ENCODE measurements at places on chromosomes 16 and 17.
A peak's percentile ranks its signal among the peaks of the same experiment; 100 is the strongest.

GRCh38 chr17:62649570-62649969 lies 22.1 kb downstream of the MRC2 start:
- DNase-seq, result no peak

DNA sequence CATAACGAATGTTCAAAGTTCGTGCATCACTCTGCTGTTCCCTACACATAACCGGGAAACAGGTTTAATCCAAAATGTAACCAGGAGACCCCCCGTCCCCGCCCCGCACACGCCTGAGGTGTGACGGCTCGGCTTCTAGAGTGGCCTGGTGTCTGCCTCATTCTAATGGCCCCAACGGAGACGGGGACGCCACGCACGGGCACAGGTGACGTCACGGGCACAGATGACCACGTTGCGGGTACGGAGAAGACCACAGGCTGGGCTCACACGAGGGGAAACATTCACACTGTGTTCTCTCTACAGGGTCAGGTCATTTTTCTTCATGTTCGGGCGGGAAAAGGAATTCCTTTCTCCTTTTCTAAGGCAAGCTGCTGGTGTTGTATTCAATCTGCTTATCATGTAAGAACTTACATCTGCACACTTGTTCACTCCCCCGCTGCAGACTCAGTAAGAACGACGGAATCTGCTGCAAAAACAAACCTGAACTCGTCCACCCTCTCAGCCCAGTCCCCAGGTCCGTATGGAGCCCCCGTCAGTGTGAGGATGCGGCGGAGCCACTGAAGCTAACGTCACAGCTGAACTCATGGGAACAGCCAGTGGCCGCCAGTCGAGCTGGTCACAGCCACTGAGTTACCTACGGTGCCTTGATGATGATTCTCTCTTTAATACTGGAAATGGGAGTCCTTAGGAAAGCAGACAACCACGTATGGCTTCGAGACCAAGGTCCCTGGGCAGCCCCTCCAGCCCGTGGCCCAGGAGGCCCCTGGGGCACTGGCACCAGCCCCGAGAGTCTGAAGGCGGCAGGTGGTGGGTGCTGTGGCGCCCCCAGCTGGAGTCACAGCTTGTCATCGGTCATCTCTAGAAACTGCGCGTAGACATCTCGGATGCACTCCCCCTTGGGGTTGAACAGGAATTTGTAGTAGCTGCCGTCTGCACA lies 32.9 kb downstream of the WDR45B start:
- DNase-seq, result no peak

GRCh38 chr17:70520447-70520846 lies 351.1 kb downstream of the KCNJ2 start:
- no peak for DNase-seq

GRCh38 chr16:8594149-8594666 lies 3.9 kb upstream of the TMEM114 start:
- DNase-seq, result no peak

DNA sequence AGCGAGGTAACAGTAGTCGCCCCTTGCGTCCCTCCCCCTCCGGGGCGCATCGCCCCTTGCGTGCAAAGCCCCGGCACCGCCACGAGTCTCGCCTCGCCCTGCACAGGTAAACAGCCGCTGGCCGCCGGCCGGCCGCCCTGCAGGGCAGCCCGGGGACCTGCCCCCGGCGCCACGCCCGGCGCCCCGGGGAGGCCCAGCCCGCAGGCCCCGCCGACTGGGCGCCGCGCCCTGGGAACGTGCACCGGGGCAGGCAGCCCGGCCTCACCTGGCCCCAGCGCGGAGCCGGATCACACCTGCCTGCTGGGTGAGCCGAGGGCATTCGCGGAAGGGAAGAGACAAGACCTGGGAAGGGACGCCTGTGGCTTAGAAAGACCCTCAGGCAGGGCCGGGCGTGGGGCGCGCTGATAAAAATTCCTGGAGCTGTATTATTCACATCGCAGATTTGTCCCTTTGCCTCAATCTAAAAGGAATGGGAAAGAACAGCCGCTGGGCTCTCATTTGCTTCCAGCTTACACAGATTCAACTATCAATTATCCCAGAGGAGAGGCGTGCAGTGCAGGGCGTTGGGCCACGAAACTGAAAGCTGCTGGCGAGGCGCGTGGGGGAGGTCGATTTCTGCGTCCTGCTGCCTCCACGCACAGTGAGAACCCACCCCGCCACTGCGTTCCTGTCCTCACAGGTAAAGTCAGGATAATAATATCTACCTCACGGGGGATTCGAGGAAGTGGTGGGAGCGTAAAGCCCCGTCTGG lies 451.9 kb downstream of the SLC39A11 start:
- DNase-seq, result no peak

- no peak for DNase-seq
Observed at GRCh38 chr17:66526827-66527226, 224.4 kb downstream of the PRKCA start.

GRCh38 chr17:77684803-77685798 lies 273.4 kb upstream of the TNRC6C start:
- no peak for DNase-seq

GRCh38 chr17:76672892-76673291 lies 29.3 kb upstream of the ST6GALNAC1 start:
- DNase-seq, result no peak

DNA sequence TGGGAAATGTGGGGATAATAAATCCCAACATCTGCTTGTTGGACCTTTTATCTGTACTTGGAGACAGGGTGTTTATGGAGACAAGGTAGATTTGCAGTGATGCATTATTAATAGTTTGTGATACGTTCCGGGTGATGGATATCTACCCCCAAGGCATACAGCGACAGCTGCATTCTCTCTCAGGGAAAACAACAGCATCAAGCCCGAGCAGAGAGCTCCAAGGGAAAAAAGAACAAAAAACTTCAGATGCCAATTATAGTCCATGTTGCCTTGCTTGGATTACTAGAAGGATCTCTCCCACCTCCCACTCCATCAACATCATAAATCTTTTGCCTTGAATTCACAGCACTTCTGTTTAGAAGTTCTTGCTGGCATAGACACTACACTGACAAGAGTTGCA lies 187.5 kb upstream of the CDH11 start:
- no peak for DNase-seq

GRCh38 chr17:57482657-57483056 lies 226.3 kb downstream of the MSI2 start:
- peak; percentile 37 for DNase-seq

DNA sequence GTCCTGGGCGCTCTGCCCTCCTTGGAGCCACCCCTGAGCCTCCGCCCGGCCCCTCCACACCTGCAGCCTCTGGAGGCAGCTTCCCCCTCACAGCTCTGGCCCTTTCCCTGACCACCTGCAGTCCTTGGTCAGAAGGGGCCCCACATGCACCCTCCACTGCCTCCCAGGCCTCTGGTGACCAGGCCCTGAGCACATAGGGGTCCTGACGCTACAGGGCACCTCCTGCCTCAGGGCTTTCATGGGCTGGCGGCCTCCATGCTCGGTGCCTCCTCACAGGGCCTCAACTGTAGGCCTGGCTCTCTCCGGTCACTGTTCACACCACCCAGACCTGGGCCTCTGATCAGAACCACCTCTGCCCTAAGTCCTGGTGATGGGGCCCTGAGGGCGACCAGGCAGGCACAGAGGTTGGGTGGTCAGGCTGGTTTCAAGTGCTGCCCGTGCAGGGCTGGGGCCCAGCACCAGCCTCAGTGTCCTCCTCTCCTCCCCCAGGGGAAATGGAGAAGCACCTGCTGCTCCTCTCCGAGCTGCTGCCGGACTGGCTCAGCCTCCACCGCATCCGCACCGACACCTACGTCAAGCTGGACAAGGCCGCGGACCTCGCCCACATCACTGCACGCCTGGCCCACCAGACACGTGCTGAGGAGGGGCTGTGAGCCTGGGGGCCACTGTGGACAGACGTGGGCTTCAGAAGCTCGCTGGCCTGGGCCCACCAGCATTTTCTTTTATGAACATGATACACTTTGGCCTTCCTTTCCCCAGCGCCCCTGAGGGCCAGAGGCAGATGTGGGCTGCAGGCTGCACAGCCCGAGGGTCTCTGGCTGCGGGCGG lies 3.9 kb downstream of the APRT start:
- no peak for DNase-seq

Data from GM03348 (cell line).